ENCODE measurements at places on chromosomes 11 and 22.
A peak's percentile ranks its signal among the peaks of the same experiment; 100 is the strongest.

DNA sequence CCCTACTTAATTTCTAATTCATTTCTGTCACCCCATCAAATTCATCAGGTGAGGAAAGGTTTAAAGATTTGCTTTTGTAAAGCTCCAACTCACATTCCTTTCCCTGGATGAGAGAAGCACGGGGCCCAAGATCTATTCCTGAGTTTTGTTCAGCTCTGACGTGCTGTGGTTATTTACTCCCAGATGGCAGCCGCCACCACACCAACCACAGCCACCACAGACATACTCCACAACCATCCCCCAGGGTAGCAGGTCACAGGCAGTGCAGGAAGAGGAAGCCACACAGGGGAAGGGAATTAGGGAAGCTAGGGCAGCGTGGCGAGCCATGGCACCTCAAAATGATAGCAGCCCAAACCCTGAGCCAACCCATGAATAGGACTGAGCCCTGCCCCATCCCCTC is 63.5 kb upstream of the CSNK2A3 start:
- DNase-seq, result no peak

DNA sequence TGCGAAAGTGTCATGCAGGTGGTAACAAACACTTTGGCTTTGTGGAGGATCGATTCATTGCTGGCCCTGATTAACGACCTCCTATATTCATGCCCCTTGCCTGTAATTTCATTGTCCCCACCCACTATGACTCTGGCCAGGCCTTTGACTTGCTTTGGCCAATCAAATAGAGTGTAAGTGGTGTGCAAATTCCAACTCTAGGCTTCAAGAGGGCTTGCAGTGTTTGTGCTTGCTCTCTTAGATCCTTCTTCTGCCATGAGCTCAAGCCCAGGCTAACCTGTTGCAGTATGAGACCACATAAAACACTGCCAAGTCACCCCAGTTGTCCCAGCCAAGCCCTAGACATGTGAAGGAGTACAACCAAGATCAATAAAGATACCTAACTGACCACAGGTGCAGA is 48.0 kb downstream of the RCN1 start:
- DNase-seq, result no peak

DNA sequence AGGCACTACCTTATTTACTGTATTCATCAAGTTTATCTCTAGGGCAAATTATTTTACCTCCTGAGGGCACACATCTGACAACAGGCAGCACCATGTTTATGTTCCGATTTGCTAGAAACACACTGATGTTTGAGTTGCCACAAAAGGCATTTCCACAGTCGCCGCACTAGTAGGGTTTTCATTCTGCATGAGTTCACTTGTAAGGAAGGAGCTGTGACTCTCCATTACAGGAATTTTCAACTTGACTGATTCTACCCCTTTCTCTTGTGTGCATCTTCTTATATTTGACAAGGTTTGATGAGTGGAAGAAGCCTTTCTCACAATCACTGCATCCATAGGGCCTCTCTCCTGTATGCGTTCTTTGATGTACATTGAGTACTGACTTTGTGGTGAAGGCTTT is 455.9 kb upstream of the CNTN5 start:
- DNase-seq, result no peak

DNA sequence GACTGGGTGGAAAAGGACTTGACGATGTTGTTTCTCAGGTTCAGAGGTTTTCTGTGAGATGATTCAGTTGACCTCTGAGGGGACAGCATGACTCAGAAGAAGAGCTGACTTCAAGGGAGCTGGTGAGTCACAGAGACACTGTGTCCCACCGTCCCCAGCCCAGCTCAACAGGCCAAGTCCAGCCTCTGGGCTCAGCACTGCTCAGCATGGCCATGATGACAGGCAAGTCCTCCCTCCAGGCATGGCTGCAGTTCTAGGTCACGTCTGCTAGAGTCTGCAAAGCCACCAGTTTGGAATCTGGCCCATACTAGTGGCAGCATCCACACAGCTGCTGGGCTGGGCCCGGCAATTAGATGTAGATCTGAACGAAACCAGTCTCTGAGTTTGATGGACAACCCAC is 12.9 kb downstream of the TRIM29 start:
- DNase-seq, result no peak

- DNase-seq, result no peak
Observed at GRCh38 chr11:44983786-44984185, 33.1 kb upstream of the TP53I11 start.

- no peak for DNase-seq
Observed at GRCh38 chr22:36351921-36352802, 35.6 kb downstream of the MYH9 start.

DNA sequence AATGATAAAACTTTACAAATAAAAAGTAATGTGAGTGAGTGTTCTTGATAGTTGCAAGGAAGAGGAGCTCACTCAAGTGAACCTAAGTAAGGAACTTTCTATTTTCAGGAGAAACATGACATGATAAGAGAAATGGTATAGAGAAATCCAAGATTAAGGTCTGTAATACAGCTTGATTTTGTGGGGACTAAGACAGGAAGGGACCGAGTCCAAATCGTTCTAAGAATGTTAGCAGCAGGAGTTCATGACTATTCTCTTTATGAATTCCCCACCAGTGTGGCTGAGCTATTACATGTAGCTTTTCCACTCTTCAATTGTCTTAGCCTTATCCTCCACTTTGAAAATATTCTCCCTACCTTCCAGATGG is 698.6 kb upstream of the ARHGAP42 start:
- DNase-seq, result no peak

DNA sequence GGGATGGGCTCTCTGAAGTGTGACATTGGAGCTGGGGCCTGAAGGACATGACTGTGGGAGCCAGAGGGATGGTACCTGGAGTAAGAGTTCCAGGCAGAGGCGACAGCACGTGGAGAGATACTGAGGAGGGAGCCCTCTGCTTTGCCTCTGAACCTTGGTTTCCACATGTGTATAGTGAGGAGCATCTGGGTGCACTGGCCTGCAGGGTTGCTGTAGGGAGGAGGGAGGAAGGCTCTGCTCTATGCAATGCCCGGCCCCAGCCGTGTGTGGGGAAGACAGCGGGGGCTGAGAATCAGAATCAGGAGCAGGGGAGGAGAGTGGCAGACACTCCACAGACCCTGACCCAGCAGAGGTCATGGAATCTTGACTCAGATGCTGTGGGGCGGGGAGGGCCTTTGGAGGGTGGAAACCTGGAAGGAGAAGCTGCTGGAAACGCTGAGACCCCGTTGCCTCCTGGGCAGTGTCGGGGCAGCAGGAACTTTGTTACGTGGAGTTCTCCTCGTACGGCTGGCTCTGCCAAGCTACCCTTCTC is 4.0 kb downstream of the SCYL1 start:
- DNase-seq, result no peak

GRCh38 chr11:35330931-35331330 is 88.4 kb downstream of the SLC1A2 start:
- peak; percentile 6 for DNase-seq

- DNase-seq, result no peak
Observed at GRCh38 chr11:115576606-115577380, 72.6 kb upstream of the CADM1 start.

DNA sequence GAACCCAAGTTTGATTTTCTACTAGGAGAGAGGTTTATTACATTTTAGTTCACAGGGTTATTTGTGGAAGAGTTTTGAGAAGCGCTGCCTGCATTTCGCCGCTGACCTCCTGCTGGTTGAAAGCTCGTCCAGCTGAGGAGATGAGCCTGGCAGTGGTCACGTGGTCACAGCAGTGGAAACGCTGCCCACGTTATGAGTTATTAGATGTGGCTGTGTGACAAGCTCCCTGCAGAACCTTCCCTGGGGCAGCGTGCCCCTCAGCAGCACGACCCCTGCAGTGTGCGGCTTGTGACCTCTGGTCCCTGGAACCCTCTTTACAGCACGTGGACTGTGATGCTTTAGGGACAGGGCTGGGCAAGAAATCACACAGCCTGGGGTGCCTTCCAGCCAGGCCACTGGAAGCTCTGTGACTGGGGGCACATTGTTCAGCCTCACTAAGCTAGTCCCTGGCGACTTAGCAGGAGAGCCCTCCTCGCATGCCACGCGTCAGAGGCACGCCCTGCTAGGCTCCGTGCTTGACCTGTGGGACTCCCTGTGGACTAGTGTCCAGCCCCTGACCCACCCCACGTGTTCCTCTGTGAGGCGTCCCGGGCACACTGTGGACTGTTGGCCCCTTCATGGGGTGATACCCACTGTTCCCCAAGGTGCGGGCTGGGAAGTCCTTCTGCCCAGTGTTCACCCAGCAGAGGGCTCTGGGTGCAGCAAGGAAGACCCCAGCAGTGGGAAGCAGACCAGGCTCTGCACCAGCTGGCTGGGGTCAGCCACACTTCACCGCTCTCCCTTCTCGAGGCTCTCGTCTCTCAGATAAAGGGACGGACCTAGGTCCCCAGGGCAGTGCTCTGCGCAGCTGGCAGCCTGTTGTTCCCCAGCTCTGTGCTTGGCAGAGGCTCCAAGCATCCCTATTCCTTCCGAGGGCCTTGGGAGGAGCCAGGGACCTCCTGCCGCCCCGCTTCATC is 349.5 kb downstream of the TBC1D22A start:
- DNase-seq, result no peak

DNA sequence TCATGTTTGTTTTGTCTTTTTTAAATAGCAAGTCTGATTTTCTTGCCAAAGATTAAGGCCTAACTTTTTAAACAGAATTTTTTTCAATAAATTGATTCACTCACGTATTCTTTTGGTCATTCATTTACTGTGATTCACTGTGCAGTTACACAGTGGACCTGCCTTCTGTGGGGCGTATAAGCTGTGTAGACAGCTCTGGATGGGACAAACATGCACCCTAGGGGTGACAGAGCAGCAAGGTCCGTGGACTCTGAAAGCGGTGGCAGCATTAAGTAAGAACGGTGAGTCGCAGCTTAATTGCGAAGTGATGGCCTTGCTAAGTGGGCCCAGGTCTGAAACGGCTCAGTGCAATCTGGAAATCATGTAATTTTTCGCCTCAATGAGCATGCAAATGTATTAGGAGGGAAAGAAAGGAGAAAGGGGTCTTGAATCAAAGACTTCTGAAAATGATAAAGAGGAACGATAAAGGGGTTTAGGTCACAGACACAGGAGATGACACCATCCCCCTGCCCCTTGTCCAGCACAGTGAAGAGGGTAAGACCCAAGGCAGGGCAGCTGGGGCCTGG is 113.1 kb downstream of the SPATA19 start:
- no peak for DNase-seq

DNA sequence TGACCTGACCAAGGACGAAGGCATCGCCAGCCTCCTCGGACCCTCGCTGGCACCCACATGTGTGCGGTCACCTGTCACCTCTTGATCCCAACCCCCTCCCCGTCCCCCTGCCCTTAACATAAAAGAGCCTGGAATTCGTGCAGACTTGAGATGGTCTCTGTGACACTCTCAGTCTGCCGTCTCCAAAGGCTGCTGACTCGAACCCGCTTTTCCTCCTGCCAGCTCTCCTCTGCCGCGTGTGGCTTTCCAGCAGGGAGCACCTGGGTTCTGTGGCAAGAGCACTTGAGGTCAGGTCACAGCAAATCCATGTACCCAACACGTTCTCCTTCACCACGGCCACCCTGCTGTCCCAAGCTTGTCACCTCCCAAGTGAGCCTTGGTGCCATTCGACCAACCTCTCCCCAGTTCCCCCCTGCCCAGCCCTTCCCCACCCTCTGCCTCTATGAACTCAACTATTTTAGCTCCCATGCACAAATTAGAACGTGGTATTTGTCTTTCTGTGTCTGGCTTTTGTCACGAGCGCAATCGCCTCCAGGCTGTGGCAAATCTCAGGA is 207.6 kb downstream of the BRD1 start:
- DNase-seq, result no peak

DNA sequence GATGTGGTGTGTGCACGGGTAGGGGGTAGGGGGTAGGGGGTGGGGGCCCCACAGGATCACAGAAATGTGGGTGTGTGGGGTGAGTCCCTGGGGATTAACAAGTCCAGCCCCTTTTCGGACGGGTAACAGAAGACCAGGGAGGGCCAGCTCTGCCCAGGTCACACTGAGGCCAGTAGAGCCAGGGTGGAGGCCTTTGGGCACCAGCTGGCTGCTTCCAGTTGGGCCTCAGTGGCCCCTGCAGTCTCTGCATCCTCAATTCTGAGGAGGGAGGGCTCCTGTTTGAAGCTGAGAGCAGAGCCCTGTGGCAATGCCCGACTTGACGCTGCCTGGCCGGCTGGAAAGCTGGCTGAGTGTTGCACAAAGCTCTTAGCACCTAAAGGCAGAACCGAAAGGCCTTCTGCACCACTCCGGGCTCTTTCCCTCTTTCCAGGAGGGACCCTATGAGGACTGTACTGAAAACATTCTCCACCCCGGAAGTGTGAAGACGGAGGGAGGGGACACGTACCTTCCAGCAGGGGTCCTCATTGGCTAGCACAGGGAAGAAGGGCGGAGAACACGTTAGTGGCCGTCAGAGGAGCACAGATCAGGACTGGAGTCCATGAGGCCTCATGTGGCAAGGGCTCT is 120.4 kb downstream of the PHF21B start:
- DNase-seq, result no peak

- DNase-seq, result no peak
Observed at GRCh38 chr11:102591160-102591718, 33.9 kb downstream of the MMP20 start.

DNA sequence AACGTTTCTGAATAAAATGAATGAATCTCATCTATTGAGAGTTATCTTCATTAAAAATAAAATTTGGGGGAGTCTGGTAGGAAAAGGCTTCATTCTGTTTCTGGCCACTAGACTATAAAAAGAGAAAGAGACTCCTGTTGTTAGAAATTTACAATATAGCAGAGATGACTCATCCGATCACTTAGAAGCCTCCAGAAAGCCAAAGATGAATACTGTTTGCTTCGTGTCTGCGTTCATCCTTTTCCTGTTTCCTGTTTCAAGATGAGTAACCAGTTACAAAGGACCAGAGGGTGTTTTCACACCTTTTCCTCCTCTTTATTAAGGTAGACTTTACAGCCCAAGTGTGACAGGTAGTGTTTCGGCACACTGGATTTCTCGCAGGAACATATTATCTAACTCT is 1120.7 kb downstream of the LRRC4C start:
- no peak for DNase-seq

- DNase-seq, result no peak
Observed at GRCh38 chr22:24504540-24504939, 9.4 kb downstream of the UPB1 start.

DNA sequence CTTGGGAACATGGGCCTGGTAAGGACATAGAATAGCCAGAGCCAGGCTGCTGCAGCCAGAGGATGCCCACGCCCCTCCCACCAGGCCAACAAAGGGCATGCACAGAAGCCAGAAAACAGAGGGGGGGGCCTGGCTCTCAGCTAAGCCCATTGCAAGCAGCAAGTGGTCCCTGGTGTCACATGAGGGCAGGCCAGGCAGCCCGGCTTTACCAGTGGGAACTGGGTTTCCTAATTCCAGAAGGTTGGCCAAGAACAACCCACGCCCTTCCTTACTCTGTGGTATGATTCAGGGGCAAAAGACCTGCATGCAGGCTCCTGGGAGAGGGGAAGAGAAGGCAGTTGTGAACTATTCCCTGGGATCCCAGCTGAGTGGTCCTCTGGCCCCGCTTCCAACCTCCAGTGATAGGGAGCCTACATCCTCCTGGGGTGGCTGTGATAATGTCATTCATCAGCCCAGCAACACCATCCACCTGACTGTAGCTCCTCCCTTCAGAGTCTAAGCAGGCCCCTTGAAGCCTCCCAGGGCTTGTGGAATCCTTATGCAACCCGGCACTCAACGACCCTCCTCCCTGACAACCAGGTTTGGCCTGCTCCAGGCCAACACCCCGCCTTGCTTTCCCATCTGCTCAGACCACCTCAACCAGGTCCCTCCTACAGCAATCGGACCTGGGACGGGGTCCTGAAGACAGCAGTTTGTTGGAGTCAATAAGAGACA is 62.1 kb upstream of the LMO1 start:
- no peak for DNase-seq

Data from stimulated activated CD8-positive, alpha-beta memory T cell treated with anti-CD3 and anti-CD28 coated beads, Interleukin-4, amount 100 ng/mL, for 1 hour (primary cell).